ENCODE measurements at places on chromosomes 1 and 21.

- DNase-seq: no peak
Measured at GRCh38 chr1:203638103-203638475, 11.5 kb downstream of the ATP2B4 start.

- no peak for DNase-seq
Measured at GRCh38 chr1:210232511-210233215, at the start of gene SERTAD4. SERTAD4 (plus strand) TSS chr1:210232796; CDS start chr1:210237961, 5,165 bp downstream.

DNA sequence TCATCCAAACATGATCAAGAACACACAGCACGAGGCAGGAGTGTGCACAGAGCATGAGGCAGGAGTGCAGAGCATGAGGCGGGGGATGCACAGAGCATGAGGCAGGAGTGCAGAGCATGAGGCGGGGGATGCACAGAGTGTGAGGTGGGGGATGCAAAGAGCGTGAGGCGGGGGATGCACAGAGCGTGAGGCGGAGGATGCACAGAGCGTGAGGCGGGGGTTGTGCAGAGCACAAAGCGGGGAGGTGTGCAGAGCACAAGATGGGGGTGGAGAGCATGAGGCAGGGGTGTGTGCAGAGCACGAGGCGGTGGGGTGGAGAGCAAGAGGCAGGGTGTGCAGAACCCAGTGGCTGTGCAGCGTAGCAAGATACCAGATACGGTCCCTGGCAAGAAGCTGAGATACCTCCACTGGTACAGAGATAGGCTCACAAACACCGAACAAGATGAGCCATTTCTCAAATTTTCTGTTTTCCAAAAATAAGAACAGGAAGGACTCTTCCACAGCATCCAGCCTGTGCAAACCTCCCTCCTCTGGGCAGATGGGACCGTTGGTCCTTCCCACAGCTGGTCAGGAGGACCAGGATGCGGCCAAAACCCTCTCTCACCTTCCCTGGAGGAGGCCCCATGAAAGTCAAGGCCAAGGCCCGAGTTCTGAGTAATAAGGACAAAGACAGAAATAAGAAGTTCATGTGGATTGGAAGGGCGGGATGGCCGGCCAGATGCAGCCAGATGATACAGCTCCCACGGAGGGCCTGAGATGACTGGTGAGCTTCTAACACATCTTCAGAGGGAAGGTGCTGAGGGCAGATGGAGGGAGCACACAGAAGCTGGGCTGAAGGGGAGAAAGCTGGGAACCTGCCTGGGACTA lies 12.0 kb downstream of the SPATC1L start:
- no peak for DNase-seq

DNA sequence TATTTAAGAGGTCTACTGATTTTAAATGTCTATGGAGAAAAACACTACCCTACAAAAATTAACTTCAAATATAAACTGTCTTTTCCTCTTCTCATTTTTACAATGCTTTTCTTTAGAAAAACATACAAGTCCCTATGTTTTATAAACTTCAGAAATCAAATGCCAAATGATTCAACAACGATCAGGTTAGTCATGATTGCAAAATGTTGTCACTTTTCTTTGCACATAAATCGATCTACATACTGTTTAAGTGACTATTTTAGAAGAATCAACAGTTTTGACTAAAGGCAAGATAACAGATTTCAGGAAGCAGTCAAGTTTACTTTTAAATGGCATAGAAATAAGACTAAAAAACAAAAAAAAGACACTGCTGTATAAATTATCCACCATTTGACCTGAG lies 168.7 kb downstream of the GPATCH2 start:
- no peak for DNase-seq

DNA sequence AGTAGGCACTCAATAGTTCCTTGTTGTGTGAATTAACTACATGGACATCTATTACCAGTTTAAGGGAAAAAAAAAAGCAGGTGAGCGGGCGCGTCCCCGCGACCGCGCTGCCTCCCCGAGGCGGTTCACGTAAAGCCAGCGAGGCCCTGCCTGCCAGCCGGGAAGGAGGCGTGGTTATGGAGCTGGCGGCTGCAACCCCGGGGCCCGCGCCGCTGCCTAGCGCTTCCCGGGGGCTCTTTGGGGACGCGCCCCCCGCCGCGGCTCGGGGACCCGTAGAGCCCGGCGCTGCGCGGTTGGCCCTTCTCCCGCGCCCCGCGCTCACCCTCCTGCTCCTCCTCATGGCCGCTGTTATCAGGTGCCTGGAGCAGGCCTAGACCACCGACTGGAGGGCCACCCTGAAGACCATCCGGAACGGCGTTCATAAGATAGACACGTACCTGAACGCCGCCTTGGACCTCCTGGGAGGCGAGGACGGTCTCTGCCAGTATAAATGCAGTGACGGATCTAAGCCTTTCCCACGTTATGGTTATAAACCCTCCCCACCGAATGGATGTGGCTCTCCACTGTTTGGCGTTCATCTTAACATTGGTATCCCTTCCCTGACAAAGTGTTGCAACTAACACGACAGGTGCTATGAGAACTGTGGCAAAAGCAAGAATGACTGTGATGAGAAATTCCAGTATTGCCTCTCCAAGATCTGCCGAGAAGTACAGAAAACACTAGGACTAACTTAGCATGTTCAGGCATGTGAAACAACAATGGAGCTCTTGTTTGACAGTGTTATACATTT lies 2.6 kb upstream of the CC2D1B start:
- peak; percentile 47 for DNase-seq

DNA sequence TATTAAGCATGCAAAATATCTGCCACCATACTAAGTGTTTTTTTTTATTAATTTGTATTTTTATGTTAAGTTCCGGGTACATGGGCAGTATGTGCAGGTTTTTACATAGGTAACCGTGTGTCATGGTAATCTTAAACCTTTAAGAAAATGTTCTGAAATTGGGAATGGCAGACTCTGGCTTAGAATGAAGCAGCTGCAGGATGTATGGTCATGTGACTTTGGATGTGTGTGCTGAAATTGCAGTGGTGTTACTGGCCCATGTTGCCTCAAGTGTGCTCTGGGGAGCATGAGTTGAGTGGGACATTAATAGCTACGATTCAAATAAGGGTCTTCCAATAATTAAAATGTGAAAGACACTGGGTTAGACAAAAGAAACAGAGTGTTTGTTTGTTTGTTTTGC lies 6.7 kb downstream of the GRIK1 start:
- no peak for DNase-seq

DNA sequence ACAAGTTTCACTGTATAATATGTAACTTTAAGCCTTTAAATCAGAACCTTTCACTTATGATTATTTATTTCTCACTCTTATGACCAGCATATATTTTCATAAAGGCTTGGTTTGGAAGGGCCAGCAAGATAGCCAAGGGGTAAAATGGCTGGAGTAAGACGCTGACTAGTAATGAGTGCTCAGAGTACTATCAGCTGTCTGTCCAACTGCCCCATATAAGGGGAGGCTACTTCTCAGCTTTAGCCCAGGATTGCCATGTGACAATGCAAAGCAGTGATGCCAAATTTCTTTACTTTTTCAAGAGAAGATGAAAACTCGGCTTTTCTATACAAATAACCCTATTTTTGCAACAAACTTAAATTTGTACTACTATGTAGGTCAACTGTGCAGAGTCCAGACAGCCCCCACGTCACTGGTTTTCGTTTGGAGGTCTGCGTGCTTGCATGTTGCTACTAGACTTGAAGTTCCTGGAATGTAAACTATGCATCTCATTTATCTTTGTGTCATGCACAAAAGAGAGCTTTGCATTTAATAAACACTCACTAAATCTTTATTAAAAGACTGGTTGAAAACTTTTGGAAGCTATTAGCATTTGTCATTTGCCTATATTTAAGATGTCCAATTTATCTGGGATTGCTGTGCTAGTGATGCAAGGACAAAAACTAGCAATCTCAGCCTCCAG lies 110.4 kb downstream of the TNFSF18 start:
- no peak for DNase-seq

GRCh38 chr1:109295712-109296415 lies 10.9 kb downstream of the MYBPHL start:
- DNase-seq: no peak

- no peak for DNase-seq
Measured at GRCh38 chr1:37035796-37036666, 1.7 kb upstream of the GRIK3 start.

DNA sequence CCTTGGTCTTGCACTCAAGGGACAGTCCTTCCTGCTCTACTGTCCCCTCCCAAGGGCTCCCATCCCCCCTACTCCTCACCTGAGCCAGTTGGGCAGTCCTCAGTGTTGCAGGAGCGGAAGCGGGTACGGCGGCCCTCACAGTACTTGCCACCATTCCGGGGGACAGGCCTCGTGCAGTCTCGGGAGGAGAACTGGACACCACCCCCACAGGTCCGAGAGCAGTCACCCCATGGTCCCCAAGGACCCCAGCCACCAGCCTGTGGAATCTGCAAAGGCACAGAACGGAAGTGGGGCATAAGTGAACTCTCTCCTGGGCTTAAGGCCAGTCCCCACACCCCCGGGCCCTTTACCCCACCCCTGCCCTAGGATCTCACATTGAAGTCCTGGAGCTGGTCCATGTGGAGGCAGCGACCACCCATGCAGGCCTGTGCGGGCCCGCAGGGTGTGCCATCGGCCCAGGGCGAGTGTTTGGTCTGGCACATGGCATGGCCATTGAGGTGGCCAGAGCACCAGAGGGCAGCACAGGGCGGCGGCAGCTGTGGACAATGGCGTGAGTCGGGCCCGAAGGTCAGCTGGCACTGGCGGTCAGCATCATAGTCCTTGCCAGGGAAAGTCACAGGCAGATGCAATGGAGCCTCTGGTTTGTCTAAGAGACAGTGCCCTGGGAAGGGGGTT lies 5.2 kb downstream of the ADAMTS4 start:
- no peak for DNase-seq

GRCh38 chr1:32142446-32143301 lies 34.8 kb downstream of the KPNA6 start:
- DNase-seq: no peak

GRCh38 chr1:52365071-52365745 lies 797 bp downstream of the CC2D1B start:
- no peak for DNase-seq

GRCh38 chr1:183578856-183579255 lies 11.4 kb downstream of the NCF2 start:
- DNase-seq: no peak

- DNase-seq: no peak
Measured at GRCh38 chr1:223175633-223176032, 32.6 kb upstream of the TLR5 start.

Measured in stimulated activated CD4-positive, alpha-beta T cell treated with anti-CD3 and anti-CD28 coated beads, TNF-alpha, amount 100 ng/mL, for 48 hours (primary cell).